ENCODE measurements at places on chromosomes 16 and 17. TPM values are rescaled to one million over a fixed set of nuclear protein-coding genes. Genes with fewer than 3 reads are reported as not detected.
A peak's percentile ranks its signal among the peaks of the same experiment; 100 is the strongest.

The CX3CL1 gene
- not detected for total RNA-seq

The RNF157 gene
- total RNA-seq: 39.4 TPM

The CMTM2 gene
- not detected for total RNA-seq

The CRYM gene
- total RNA-seq: not detected

The DNAI2 gene
- total RNA-seq: 0.14 TPM

GRCh38 chr17:3685174-3685573 is 10.8 kb downstream of the P2RX5 start:
- no peak for DNase-seq

DNA sequence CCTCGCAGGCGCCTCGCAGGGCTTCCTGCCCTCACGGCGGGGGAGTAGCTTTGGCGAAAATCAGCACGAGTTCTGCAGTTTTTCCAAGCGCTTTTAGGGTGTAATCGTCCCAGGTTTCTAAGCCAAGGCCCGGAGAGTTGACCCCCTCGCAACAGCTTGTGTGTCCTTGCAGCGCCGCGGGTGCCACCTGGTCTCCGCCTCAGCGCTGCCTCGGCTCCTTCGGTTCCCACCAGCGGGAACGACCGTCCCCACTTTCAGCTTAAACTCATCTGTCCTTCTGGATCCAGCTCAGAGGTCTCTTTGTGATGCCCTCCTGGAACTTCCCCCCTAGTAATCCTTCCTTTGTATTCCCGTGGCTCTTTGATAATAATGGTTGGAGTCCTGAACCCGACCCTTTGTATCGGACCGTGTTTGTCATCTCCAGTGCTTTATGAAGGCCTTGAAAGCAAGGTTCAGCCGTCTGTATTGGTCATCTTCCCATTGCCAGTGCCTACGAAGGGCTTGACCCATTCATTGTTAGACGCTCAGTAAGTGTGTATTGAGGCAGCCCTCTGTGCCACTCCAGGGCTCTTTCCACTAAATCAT is 858 bp upstream of the SMARCE1 start:
- no peak for DNase-seq

DNA sequence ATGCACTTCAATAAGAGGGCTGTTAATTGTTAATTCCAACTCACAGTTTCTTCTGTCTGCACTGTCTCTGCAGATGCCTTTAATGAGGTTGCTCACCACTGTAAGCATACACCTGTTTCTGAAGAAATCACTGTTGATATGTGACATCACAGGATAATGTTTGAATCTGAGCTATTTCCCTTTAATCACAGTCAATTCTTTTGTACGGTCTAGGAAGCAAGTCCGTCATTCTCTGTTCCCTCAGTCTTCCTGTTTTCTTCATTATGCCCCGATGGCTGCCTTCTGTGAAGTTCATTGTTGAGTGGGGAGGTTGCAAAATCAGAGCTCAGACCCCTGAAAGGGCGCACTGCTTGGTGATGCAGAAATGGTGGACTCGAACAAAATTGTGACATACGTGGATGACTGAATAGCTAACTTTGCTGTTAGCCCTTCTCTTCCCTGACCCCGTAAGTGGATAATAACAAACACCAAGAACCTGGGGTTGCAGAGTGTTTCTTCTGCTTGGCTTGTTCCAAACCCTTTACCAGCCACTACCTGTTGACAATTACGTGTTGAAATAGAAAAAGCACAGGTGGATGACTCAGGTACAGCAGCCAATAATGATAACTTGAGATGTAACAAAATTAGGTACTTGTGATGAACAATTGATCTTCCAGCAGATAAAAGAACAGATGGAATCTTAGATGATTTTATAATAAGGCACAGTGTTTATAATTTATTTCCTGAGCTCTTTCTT is 71.9 kb upstream of the AXIN2 start:
- no peak for DNase-seq

DNA sequence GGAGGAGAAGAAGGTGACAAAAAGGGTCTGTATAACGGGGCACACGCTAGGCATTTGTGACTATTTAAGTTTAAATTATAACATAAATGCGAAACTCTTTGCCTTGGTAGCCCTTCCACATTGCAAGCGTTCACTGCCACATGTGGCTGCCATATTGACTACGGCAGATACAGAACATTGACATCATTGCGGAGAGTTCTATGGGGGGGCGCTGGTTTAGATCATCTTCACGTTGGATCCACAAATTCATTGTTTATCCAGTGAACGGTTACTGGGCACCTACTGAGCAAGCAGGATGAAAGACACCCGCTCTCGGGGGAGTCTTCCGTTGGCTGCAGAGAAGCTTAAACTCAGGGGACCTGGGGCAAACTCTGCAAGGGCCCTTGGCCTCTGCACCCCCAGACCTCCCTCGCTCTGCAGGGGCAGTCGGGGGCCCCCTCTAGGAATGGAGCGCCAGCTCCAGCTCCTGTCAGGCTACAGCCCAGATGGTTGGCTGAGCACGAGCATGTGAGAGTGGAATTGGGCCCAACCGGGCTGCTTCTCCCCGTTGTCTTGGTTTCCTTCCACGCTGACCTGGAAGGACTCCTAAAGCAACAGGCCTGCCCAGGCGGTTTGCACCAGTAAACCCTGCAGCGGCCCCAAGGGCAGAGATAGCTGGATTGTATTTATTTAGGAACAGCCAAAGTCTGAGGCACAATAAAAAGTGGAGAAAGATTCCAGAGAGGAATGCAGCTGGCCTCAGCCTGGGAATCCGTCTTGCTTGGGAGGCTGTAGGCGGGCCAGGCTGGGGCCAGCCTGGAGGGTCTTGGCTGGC is 172.2 kb downstream of the SEC14L1 start:
- no peak for DNase-seq

GRCh38 chr17:34248511-34249024 is 6.5 kb upstream of the CCL2 start:
- DNase-seq: no peak

DNA sequence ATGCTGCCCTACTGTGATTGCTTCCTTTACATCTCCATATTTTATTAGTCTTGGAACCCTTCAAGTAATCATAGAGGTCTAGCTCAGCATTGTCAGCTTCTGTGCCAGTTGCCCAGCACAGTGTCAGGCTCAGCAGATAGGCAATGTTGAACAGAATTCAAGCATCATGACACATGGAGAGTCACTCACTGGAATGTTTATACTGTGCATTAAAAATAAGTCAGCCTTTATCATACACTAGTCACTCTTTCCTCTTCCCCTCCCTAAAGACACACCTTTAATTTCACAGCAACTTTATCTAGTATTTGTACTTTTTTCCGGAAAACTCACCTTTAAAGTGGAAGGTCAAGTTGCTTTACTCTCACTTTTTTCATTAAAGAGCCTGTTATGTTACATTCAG is 253.8 kb upstream of the CDH11 start:
- DNase-seq: no peak

DNA sequence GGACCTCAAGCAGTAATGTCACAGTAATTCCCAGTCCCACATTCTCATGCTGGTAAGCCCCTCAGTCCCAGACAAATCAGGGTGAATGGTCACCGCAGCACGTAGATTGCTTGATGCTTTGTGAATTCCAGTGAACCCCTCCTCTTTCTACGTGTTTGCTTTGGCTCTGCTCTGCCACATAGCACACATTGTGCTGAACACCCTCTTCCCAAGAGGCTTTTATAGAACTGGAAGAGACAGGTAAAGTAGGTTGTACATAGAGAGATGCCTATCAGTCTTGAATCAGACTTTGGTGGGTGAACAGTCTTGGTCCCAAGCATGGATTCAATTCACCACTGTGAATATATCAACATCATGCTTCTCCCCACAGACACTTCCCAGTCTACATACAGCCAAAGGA is 579 bp upstream of the KRTAP9-6 start:
- DNase-seq: no peak

- DNase-seq: peak; percentile 85
Measured at GRCh38 chr16:24255456-24256371, at the start of gene CACNG3. CACNG3 (plus strand) TSS chr16:24256335; CDS start chr16:24256755, 420 bp downstream.

DNA sequence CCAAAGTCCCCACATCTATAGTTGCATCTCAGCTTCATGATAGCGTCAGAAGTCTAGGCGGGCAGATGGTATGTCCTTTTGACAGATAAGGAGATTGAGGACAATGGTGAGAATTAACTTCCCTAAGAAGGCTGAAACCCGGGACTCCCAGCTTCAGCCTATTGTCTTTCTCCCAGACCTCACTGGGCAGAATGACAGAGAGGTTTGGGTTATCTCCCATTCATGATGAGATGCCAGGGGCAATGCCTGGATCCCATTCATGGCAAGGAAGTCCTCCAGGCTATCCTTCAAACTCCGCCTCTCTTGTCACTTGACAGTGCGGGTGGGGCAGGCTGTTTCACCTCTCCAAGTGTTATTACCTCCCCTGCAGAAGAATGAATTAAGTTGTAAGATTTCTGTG is 100.3 kb downstream of the IRX5 start:
- no peak for DNase-seq

DNA sequence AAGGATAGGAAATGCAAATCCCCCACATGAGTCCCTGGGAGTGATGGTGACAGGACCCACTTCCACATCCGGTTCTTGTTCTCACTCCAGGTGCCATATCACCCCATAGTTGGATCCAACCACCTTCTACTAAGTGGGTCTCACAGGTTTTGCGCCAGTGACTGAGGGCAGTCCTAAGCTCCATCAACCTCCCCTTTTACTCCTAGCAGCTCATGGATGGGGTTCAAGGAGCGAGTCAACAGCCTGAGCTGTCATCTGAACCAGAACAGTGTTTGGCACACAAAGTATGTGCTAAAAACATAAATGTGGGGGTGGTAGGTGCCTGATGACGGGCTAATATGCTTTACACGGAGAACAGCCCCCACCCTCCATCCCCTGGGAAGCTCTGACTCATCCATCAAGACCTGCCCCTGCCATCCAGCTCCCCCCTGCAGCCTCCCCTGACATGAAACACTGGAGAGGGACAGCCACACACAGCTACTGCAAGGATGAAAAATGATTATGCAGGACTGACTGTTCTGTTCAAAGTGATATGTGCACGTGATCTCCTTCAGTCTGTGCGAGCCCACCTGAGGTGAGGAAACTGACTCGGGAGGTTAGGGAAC is 143.2 kb upstream of the CDH5 start:
- no peak for DNase-seq

DNA sequence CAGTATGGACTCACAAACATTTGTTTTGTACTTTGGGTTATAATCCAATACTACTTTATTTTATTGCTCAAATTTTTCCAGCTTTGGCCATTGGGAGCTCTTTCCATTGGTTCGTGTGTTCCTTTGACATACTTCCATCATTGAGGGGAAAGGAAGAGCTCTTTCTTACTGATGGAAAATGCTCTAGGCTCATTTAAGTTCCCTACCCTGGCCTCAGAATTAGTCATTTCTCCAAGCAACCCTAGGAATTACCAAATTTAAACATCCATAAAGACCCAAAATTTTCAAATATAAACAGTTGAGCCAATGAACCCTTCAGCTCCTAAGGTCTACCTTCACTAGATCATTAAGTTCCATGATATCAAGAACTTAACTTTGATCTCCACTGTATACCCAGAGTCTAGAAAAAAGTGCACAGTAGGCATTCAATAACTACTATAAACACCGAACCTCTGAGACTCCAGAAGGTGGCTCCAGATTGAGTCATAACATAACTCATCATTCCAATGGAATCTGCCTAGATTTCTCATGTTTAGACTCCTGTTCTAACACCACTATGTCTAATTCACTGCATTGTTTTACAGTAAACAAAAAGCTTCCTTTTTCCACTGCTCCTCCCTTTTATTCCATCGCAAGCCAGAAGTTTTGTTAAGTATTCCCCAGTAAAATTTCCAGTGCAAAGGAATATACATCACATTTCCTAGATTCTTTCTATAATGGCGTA is 39.0 kb downstream of the SMURF2 start:
- DNase-seq: no peak

DNA sequence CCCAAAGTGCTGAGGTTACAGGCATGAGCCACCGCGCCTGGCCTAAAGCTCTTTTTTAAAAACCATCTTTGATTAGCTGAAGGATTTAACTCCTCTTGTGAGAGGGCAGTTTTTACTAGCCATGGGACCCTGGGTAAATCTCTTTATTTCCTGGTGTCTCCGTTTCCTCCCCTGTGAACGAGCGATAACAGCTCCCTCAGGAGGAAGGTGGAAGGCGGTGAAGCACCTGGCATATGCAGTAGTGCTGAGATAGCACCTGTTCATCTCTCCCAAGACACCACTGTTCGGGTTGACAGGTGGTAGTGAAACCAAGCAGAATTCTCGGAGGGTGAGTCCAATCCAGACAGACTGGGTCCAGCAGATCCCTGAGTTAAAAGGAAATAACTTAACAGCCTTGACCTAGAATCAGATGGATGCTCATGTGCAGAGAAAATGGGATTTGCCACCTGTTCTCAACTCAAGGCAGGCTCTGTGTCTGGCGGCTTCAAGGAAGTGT is 86.2 kb downstream of the CRISPLD2 start:
- DNase-seq: no peak

- DNase-seq: no peak
Measured at GRCh38 chr17:6134721-6135120, 64.5 kb downstream of the WSCD1 start.

GRCh38 chr17:68301438-68301959 is 10.2 kb downstream of the ARSG start:
- DNase-seq: no peak

DNA sequence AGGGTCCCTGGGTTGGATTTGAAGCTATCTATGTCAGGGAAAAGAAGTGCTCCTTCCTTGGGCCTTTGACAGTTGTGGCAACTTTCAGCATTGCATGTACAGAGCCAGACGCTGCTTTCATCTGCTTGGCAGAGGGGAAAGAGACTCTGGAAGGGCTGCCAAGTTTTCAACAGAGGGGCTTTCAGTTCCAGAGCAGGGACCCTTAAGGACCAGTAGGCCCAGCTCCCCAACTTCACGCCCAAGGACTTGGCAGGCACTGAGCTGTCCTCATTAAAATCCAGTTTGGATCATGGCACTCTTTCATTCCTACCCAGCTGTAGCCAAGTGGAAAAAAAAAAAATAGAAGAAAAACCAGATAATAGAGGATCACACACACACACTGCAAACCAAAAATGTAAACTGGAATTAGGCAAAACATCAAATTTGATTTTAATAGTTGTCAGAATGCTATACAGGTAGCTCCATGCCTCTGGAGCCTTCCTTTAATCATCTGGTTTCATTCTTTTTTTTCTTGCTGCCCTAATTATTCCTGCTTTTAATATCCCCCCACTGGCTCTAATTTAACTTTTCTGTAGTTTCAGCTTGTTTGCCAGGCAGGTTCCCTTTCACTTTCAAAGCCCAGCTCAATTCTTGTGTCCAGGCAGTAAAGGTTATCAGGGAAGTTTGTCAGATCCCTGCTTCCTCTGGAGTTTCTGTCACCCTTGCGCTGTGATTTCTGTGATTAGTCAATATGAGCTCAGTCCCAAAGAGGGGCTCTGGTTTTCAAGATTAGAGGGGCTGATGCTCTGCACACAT is 702.6 kb upstream of the CDH8 start:
- DNase-seq: no peak

DNA sequence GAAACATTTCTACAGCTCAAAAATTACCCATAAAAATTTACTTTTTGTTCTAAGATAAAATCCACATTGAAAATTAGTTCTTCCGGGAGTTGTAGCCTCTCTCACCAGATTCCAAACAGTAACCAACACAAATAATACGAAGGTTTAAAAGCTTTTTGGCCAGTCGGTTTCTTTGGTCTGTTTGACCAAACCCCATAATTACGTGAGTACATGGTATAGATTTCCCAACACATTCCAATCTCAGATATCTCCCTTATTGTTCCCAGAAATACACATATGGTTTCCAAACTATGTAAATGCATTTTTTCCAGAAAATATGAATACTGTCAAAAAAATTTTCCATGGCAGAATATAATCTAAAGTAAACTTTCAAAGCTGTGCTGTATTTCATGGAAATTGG is 722.0 kb downstream of the KCNJ2 start:
- no peak for DNase-seq

GRCh38 chr16:425740-426114 is 278 bp downstream of the RAB11FIP3 start:
- DNase-seq: no peak

Measured in activated CD4-positive, alpha-beta T cell treated with anti-CD3 and anti-CD28 coated beads for 36 hours (primary cell).